ENCODE measurements at places on chromosomes 3 and 15.

GRCh38 chr3:126057936-126058335 is 26.0 kb downstream of the SLC41A3 start:
- no peak for DNase-seq

DNA sequence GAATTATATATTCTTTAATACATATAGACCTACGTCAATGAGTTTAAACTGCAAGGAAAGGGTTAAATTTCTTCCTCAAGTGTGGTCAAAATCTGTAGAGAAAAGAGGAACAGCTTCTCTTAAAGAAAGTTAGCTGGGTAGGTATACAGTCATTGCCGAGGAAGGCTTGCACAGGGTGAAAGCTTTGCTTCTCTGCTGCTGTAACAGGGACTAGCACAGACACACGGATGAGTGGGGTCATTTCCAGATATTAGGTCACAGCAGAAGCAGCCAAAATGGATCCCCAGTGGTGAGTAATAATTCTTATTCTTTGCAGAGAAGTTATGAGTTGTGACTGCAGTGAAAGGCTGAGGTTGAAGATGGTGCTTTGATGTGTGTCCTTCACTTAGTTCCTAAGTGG is at the start of gene CD86:
Gene CD86, plus strand, starts transcription at position 148 of the 400 bp plus-strand sequence. Its CDS starts 128 bp downstream, at position 276.
- DNase-seq: no peak

- DNase-seq: peak; percentile 73
These were observed 67.6 kb downstream of the NOX5 start for GRCh38 chr15:69082021-69082502.

DNA sequence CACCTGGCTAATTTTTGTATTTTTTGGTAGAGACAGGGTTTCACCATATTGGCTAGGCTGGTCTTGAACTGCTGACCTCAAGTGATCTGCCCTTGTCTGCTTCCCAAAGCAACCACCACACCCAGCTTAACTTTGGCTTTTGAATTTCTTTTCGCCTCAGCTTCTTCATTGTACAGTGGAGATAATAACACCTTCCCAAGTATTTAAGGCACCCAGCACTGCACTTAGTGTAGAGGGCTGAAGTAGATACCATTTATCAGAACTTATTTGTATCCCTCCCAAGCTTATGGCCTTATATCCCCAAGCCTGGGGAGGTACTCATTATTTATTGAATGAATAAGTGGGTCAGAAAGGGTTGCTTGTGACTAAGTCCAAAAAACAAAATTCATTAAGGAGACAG is 2.3 kb downstream of the SQOR start:
- DNase-seq: no peak

DNA sequence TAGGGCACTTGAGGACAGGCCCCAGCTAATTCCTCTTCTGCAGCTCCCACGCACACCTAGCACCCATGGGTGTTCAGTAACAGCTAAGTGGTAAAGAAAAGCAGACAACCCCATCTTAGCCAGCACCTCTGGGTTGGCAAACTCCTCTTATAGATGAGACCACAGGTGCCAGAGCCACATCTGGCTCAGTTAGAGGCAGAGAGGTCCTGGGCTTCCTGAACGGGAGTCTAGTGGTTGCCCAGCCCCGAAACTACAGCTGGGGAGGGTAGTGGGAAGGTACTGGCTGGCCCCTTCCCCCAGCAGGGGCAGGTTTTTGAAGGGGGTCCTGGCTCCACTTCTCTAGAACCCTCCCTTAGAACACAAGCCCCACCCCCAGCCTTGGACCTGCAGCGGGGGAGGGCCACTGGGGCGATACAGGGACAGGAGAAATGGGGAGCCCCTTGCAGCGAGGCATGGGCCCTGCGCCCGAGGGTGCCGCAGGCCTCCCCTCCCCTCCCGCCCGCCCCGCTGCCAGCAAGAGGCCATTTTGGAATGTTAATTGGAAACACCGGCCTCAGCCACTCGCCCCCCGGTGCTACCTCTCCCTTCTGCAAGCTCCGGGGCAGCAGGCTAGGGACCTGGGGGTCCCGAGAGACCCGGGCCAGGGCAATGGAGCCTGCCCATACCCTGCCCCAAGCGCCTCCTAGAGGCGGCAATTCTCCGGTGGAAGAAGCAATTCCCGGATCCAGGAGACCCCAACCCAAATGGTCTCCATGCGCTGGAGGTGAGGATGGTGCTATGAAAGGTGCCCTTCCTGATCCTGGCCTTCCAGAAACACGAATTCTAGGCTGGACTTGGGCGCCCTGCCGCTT is 1.5 kb downstream of the DUSP7 start:
- DNase-seq: no peak

- DNase-seq: no peak
These were observed 3.6 kb downstream of the TRA2B start for GRCh38 chr3:185934174-185934557.

- no peak for DNase-seq
These were observed 49.9 kb upstream of the FURIN start for GRCh38 chr15:90818251-90819210.

DNA sequence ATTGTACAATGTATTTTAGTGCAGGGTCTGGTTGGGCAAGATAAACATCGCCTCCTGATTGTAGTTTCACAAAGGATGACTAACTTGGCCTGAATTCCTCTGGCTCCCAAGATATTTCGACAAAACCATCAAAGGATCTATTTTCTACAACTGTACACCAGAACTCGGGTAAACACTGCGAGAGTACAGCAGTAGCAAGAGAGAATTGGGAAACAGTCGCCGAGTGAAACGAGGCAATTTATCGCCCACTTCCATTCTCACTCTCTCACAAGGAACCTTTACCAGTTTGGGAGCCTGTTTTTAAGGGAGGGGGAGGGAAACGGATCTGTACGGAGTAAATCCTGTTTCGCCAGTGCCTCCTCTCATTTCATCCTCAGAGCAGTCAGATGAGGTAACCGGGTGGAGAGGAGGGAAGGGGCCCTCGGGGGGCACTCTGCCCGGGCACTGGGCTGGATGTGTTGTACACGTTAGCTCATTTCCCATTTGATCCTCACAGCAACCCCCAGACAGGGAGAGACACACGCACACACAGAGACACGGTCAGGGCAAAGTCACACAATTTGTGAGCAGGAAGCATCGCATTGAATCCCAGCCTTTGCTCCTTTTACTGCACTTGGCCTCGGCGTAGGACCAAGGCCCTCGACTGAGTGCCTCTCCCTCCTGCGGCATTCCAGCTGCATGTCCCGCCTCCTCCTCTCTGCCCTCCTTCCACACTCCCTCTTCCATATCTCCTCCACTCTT is 120.1 kb downstream of the LIPC start:
- DNase-seq: peak; percentile 89

All from brain microvascular endothelial cell (primary cell).